Cortex of kidney (tissue), 1 donor: ENCODE measurements at places on chromosomes 12 and 14.

DNA sequence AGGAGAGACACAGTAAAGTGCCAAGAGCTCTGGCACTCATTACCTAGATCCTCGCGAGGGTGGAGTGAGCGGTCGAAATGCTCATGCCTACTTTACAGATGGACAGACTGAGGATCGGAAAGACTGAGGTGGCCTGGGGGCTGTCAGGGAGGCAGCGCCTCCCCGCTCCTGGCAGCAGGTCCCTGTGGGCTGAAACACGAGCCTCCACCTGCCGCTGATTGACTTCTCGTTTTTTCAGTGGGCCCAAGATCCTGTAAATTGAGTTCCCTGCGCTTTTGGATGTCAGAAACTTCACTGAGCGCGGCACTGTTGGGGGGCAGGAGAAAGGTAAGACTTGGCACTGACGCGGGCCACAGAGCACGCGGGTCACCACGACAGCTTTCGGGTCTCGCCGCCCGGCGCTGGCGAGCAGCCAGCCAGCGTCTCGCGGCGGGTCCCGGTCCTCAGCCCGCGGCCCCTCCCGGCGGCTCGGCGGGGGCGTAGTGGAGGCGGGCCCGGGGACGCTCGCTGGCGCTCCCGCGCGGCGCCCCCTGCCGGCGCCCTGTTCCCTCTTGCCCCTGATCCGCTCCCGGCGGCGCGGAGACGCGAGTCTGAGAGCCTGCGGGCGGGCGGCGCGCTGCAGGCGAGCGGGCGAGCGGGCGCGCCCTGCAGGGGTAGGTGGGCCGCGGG, 552 bp upstream of the SCN8A start:
- no peak for DNase-seq

GRCh38 chr12:91043408-91043807, 14.4 kb downstream of the KERA start:
- DNase-seq: no peak

GRCh38 chr14:99460793-99461192, 19.9 kb downstream of the SETD3 start:
- no peak for DNase-seq

DNA sequence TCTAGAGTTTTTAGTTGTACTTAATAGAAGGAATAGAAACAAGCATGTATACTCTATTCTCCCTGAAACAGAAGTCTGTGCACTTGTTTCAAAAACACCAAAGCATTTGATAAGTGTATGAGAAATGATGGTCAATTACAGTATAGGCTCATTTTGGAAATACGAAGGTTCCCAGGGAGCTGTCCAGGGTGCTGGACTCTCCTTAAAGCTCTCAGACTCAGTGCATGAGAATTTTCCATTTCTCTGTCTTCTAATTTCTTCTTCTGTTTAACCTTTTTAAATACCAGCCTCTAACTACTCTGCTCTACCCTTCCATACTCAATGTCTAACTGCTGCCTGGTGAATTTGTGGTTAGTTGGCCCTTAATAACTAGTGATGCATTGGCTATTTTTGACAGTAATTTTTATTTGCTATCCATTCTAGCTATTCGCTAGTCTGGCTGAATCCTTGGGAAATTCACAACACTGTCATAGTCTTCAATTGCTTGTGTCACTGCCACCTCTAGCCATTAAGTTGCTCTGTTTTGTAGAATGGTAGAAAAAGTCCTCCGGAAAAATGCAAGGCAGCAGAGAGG, 229.2 kb downstream of the NRXN3 start:
- no peak for DNase-seq

DNA sequence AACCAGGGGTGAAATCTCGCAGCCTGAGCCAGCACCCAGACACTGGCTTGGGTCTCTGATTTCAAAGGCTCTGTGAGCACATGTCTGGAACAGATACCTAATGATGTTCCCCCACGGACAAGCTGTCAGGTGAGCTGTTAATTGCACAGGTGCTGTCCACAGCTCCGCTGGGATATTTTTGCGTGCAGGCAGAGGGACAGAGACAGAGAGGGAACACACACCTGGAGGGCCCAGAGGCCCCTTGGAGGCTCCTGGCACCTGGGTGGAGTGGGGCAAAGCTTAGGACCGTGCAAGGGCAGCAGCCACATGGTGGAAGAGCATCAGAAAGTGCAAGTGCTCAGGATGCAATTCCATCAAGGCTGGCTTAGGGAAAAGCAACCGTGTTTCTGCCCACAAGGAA, 57.3 kb downstream of the ARL6IP4 start:
- no peak for DNase-seq

DNA sequence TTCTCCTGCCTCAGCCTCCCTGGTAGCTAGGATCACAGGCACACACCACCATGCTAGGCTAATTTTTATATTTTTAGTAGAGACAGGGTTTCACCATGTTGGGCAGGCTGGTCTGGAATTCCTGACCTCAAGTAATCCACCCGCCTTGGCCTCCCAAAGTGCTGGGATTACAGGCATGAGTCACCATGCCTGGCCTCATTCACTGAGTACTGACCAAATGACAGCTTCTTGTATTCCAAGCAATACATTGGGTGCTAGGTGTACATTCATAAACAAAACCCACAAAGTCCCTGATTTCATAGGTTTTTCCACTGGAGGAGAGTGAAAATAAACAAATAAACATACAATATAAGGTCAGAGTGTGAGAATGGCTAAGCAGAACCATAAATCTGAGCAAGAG, 136.3 kb downstream of the HELB start:
- no peak for DNase-seq

DNA sequence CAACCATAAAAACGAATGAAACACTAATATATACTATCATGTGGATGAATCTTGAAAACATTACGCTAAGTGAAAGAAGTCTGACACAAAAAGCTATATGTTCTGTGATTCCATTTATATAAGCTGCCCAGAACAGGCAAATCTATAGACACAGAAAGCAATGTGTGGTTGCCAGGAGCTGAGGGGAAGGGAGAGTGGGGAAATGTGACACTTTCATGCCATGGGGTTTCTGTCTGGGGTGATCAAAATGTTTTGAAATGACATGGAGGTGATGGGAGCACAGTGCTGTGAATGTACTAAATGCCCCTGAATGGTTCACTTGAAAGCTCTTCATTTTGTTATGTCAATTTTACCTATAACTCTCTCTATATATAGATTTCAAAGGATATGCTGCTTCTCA, 30.1 kb downstream of the ATG14 start:
- DNase-seq: no peak

GRCh38 chr14:97602438-97603117, 805.4 kb downstream of the VRK1 start:
- DNase-seq: no peak

DNA sequence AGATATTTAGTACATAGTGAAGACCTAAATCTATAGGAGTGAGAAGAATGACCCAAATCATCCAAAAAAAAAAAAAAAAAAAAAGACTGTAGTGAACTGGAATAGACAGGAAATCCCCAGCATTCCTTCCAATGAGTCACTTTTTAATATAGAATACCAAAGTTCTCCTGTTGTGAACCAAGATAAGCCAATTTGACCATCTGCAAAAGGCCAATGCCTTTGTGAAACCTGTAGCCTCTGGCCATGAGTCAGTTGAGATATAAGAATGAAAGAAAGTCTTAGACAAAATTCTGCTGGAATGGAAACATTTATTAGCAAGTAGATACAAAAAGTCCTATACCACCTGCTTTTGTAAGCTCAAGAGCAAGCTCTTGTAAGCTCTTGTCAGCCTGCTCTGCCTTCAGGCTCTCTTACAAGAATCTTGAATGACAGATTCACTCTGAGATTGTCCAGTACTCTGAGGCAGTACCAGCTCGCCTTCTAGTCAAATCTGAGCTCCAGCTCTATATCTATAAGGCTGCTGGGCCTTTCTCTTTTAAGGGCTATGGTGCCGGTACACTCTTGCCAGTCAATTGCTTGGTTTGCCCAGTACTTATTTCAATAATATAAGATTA, 243.0 kb upstream of the TMTC1 start:
- no peak for DNase-seq

- DNase-seq: no peak
These were observed 936 bp downstream of the TFCP2 start for GRCh38 chr12:51171884-51172514.

GRCh38 chr14:91883753-91884152, 16.4 kb upstream of the TC2N start:
- no peak for DNase-seq

DNA sequence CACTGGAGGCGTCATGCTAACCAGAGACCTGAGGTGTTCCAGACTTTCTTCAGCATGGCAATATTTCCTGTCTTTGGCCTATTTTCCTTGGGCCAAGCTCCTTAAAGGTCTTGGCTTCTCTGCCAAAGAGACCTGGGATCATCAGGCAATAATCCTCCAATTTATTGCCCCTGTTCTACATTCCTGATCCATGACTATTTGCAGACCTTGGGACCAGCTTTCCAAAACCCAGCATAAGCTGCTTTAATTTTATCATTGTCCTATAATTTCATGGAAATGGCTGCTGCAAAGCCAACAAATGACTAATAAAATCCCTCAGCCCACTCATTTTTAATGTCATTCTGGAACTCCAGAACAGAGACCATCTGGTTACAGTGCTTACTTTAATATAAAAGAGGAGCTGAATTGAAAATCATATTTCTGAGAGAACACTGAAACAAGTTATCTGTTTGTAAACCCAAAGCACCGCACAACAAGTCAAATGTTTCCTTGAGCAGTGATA, 166.9 kb upstream of the BTG1 start:
- no peak for DNase-seq

DNA sequence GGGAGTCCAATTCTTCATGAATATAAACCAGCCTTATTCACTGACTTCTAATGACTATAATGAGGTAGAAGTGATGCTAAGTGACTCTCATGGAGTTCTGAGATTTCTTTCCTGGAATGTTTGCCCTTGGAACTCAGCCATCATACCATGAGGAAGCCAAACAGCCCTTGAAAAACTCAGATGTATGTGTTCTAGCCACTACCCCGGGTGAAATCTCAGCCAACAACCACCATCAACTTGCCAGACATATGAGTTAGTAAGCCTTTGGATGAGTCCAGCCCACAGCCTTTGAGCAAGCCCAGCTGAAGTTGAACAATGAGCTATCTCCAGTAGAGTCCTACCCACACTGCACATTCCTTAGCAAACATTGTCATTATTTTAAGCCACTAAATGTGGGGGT, 149.5 kb downstream of the SLC6A15 start:
- DNase-seq: no peak

DNA sequence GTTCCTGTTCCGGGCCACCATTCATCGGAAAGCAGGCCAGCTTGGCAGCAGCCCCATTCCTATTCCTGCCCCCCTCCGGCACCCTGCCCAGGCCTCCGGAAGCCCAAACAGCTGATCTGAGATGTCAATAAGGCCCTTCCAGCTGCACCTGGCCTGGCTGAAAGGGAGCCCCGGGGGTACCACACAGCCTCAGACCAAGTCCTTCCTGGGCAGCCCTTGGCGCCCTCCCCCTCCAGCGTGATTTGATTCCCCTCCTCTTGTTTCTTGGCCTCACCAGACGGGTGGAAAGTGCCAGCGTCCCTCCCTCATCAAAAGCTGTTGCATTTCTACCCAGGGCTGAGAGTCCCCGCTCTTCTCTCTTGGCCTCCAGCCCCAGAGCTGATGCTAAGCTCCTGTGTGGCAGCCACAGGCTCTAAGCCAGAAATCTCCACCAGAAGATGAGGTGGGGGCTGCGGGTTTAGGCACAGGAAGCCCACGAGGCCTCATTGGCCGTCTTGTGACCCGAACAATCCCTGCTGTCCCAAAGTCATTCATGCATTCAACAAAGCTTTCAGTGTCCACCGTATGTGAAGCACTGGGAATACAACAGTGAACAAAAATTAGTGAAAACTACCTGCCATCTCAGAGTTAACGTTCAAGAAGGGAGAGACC, 215.4 kb downstream of the SLC41A2 start:
- no peak for DNase-seq

GRCh38 chr14:88630565-88630964, 67.7 kb downstream of the ZC3H14 start:
- DNase-seq: no peak

GRCh38 chr14:88798156-88798555, 5.4 kb upstream of the EML5 start:
- no peak for DNase-seq

DNA sequence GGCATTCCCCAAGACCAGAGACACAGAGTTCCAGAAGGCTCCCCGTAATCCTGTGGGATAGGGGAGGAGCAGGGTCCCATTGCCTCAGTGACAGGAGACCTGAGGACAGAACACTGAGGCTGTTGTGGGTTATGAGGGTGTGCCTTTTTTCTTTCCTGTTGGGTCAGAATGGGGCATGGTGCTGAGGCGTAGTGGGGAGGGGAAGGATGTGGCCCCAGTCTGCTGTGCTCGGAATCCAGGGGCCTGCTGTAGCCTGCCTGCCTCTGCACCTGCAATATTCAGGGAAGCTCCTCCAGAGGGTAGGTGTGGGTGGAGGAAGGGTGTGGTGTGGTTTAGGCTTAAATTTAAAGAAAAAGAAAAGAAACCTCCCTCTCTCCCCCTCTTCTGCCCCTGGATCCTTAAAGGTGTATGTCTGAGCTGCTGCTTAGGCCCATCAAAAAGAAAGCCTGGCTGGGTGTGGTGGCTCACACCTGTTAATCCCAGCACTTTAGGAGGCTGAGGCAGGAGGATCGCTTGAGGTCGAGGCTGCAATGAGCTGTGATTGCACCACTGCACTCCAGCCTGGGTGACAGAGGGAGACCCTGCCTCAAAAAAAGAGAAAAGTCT, 18.7 kb downstream of the PLEKHG3 start:
- DNase-seq: no peak

GRCh38 chr12:42360747-42361403, 34.9 kb downstream of the PPHLN1 start:
- no peak for DNase-seq
